ENCODE measurements at places on chromosomes 2 and 18.

DNA sequence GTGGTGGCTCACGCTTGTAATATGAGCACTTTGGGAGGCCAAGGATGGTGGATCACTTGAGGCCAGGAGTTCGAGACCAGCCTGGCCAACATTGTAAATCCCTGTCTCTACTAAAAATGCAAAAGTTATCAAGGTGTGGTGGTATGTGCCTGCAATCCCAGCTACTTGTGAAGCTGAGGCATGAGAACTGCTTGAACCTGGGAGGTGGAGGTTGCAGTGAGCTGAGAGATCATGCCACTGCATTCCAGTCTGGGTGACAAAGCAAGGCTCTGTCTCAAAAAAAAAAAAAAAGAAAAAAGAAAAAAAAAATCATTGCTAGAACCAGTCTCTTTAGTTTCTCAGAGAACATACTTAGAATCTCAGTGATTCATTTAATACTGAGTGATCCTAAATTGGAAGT is 217.1 kb downstream of the DYM start:
- no peak for DNase-seq

GRCh38 chr18:21242780-21243401 is 859 bp downstream of the GREB1L start:
- no peak for DNase-seq

GRCh38 chr2:68689553-68690537 is 44.8 kb upstream of the ARHGAP25 start:
- no peak for DNase-seq

- peak; percentile 30 for DNase-seq
Observed at GRCh38 chr18:45910405-45911023, 56.6 kb downstream of the EPG5 start.

DNA sequence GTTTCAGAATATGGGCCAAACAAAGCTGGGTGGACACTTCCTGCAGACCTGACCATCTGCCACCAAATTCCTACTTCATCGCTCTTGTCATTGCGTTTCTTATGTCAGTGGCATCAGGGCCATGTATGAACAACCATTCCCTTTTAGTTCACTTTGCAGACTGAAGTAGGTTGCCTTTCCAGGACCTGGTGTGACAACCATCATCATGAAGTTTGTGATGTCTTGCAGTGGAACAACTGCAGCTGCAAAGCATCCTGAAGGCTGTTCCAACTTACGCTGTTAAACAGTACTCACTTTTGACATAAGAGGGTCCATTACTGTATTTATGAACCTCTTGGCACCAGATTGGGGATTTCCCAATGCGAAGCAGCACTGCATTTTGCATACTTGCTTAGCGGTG is 511.6 kb downstream of the ARHGAP15 start:
- no peak for DNase-seq

Measured in activated CD4-positive, CD25-positive, alpha-beta regulatory T cell treated with anti-CD3 and anti-CD28 coated beads, Interleukin-2, amount 50 U/mL, for 16 hours (primary cell).